ENCODE measurements at places on chromosomes 16 and 17.
A peak's percentile ranks its signal among the peaks of the same experiment; 100 is the strongest.

DNA sequence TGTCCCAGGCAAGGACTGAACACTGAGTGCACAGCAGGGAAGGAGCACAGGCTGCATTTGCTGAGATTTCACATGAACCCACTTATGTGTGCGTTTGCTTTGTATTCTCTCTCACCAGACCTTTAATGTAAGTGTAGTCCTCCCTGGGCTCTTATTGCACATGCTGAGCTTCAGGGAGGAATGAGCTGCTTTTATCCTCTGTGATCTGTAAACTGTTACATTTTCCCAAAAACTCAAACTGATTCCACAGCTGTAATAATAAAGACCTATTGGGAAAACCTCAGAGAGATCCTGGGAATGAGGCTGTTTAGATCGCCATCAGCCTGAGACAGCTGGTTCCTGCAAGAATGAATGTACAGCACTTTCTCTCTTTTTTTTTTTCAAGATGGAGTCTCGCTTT is 53.6 kb upstream of the ADORA2B start:
- DNase-seq = no peak

DNA sequence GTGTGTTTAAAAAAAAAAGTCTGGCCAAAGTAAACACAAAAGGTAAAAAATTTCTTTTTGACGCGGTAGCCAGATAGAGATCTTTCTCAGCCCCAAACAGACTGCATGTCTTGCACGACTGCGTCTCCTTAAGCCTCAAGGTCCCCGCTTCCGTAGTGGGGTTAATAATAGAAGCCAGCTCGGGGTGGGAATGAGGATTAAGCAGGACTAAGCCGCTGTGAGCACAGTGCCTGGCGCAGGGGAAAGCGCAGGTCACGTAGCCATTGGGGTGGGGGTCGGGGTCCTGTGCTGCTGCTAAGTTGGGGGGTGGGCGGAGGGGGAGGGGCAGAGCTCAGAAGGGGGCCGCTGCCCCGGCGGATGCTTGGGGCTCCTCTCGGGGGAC is 521 bp downstream of the GGA2 start:
- peak; percentile 15 for DNase-seq

DNA sequence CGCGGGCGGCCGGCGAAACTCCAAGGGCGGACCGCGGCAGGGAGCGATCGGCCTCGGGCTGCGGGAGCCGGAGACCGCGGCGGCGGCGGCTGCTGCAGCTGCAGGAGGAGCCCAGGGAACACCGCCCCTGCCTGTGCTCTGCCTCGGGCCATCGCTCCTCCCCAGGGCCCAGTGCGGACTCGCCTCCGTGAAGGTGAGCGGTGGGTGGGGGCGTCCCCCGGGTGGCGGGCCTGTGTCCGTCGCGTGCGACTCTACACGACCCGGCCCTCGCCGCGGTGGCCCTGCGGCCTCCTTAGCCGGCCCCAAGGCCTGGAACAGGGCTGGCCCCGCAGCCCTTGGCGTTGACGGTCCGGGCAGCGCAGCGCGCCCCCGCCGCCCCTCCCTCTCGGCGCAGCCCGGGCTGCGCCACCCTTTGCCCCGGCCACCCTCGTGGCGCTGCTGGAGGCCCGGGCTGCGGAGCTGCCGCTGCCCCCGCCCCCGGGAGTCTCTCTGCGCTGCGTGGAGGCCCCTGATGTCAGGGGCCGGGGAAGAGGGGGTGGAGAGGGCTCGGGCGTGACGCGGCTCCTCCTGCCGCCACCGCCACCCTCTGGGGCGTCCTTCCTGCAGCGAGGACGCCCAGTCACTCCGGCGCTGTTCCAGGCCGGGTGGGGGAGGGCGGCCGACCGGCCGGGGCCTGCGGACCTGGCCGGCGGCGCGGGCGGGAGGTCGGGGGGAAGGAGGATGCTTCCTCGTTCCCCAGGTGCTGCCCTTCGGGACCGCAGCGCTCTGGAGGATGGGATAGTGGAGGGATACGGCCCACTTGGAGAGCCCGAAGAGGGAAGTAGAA is 485 bp downstream of the DYNLL2 start:
- DNase-seq = peak; percentile 78

DNA sequence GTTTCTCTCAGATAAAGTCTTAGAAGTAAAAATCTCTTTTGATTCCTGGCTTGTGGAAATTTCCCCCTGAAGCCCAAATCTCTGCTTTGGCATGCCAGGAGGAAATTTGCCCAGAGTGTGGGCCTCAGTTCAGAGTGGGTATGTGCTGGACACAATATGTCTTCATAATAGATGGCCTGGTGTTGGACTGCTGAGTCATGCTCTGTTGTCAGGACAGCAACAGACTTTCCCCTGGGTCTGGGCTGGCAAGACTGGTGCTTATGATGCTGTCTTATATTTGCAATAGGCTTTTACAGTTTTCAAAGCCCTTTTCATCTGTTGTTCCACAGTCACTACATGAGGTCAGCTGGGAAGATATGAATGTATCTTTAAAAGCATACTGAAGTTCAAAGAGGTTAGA is 57.0 kb downstream of the SHISA9 start:
- no peak for DNase-seq

DNA sequence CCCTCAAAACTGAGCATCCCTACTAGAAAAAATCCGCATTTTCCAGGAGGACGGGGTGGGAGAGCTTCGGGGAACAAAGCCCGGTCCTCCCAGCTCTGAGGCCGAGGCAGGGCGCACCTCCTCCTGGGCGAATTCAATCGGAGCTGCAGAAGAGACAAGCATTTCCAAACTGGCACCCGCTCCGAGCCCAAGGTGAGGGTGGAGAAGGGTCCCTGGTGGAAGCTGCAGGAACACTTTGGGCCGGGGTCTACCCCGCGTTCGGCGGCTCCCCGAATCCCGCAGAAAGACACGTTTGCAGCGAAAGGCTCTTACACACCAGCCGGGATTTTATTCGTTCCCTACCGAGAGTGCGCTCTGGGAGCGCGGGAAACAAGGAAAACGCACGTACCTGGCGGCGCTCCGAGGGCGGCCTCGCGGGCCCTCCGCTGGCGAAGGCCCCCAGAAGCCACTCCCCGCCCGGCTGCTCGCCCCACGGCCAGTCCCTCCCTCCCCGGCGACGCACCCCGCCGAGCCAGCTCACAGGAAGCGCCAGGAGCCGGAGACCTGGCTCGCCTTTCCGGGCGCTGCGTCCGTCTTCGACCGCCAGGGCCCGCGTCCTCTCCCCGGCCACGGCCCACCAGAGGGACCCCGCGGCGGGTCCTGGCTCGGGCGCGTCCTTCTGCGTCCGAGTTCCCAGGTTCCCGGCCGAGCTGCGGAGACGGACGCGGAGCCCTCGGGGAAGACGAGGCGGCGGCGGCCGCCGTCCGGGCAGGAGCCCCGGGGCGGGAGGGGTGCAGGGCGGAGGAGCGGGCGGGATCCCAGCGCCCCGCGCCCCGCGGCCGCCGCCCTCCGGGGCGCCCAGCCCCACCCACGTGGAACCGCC is 49.8 kb upstream of the BAHCC1 start:
- DNase-seq = peak; percentile 24

- no peak for DNase-seq
Observed at GRCh38 chr17:78884148-78884825, 18.7 kb downstream of the CEP295NL start.

DNA sequence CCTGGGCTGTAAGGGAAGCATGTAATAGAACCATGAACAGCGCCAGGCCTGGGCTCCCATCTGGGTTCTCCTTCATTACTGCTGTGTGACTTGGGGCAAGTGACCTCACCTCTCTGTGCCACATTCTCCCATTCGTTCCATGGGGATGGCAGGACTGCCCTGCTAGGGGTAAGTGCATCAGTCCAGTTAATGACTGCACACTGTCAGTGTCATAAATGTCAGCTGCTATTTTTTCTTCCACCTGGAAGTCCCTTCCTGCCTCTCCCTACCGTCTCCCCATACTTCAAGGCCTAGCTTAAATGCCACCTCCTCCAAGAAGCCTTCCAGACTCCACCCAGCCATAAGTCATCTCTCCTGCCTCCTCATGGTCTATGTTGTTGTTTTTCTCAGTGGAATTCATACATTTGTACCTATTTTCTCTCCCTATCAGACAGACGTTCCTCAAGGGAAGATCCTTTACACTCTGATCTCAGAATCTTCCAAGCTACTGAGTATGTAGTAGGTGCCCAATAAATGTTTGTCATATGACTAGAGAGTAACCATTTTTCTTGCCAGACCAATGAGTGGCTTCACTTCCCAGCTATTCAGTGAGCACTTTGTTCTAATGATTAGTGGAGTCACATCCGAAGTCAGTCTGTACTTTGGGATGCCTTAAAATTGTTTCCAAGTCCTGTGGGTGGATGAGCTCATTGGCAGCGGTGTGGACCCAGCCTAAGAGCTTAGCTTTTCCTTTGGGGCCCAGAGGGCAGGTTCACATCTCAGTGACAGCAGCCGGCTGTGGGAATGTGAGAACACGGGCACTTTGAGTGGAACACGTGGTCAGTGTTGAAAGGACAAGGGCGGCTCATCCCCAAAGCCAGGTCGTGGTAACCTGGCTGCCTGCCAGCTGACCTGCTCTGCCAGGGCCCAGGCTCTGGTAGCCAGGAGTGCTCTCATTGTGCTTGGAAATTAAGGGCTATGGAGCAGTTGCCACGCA is 147.5 kb upstream of the GSE1 start:
- no peak for DNase-seq

DNA sequence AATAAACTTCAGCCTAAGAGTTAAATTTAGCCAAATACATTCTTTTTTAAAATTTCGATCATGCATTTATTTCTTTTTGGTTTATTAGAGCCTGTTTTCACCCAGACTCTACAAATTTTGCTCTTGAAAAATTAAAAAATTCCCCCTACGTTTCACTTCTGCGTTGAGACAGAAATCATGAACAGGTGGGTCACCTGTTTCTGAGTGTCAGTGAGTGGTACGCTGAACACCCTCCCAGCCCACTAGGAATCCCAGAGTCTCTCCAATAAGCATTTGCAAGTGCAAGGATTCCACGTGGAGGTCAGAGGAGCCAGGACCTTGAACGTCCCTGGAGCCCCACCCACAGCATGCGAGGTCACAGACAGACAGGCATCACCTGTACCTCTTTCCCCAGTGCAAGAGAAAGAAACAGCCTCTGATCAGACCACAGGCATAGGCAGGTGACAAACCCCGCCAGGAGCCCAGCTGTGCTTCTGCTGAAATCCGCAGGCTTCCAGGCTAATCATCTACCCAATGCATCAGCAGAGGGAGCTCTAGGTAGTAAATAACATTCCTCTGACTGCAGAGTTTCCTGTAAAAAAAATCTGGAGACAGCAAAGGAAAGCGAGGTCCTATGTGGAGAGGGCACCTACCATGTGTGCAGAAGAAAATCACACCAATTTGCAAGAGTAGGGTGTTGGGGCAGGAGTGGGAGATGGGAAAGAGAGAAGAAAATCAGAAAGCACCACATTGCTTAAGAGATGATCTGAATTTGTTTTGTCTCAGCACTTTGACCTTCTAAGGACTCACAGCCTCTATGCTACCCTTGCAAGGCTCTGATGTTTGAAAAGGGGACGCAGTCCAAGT is 5.9 kb upstream of the XYLT1 start:
- DNase-seq = peak; percentile 36

- DNase-seq = no peak
Observed at GRCh38 chr16:5059386-5060072, 6.2 kb downstream of the C16orf89 start.

- DNase-seq = no peak
Observed at GRCh38 chr17:32831627-32832243, 45.2 kb downstream of the MYO1D start.

DNA sequence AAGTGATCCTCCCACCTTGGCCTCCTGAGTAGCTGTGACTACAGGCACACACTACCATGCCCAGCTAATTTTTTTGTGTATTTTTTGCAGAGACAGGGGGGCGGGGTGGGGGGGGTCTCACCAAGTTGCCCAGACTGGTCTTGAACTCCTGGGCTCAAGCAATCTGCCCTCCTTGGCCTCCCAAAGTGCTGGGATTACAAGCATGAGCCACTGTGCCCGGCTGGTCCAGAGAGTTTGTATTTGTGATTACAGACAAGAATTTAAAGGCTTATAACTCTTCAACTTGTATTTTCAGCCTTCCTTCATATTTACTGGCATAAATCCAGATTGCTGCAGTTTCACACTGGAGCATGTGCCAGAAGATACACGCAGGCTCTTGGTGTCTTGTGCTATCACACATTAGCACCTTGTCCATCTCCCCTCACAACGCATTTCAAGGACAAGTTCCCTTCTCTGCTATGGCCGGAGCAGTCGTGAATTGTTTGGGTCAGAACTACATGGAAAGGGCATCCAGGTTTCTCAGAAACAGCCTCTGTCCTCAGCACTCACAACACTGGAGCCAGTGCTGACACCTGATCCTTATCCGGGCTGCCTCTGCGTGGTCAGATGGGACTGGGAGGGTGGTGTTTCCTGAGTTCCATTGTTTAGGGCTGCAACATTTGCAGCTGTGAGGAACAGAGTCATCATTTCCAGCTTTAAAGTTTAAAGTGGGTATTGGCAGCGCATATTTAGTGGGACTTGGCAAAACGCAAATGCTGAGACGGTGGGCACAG is 28.1 kb downstream of the WSCD1 start:
- no peak for DNase-seq

- DNase-seq = no peak
Observed at GRCh38 chr16:4892361-4893102, 44.4 kb downstream of the PPL start.

GRCh38 chr17:71993363-71993762 is 127.5 kb upstream of the SOX9 start:
- DNase-seq = no peak

DNA sequence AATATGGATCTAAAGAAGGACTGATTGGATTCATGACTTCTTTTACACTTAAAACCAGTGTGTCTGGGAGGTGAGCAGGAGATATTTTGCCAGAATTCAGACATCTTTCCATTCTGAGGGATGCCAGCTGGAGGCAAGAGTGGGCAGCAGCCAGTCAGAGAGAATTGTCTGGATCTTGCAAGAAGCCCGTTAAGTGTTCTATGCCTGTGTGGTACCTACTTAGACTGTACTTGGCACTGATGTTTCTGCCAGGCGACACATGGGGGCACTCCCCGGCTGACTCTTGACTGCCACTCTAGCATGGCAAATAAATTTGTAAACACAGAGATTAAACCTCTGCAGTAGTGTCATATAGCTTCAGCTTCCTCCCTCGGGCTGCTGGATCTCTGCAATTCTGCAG is 247.7 kb downstream of the UTP18 start:
- no peak for DNase-seq

GRCh38 chr17:73257516-73257915 is 4.2 kb downstream of the CPSF4L start:
- DNase-seq = no peak

- peak; percentile 83 for DNase-seq
Observed at GRCh38 chr17:41647940-41648410, 23.6 kb upstream of the KRT17 start.

DNA sequence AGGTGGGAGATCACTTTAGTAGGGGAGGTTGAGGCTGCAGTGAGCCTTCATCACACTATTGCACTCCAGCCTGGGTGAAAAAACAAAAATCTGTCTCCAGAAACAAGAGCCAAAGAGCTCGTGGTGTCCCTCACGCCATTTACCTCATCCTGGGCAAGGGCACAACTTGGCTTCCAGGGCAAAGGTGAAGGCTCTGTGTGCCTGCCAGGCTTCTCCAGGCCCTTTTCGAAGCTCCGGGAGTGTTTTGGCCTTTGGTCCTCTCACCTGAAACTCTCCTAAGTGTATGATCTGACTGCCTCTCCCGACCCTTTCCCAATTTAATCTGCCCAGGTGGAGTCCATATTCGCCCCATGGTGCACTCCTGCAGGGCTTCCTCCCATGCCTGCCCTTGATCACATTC is 11.6 kb upstream of the CES3 start:
- no peak for DNase-seq

Data from activated CD4-positive, alpha-beta T cell treated with anti-CD3 and anti-CD28 coated beads for 4 hours (primary cell).